ENCODE measurements at places on chromosomes 2 and 18.

DNA sequence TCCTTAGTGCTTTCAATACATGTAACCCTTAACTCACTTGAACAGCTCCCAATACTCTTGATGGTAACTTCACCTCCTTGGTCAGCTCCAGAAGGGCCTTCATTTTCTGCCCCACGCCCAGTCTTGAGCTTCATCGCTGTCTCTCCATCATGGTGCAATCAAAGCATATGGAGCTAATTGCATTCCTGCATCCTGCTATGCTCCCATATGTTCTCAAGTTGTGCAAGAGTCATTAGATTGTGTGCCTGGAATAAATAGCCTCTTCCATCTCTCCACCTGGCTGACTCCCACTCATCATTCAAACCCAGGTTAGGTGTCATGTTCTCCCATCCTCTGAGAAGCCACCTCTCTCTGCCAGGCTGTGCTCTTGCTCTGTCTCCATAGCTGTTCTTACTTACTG lies 364.5 kb upstream of the RGPD4 start:
- no peak overlapping the region for H3K4me3 ChIP-seq
- DNase-seq = no peak
- no peaks in the 10 kb centered on the region for H3K27me3 ChIP-seq
- no peaks in the 10 kb centered on the region for H3K4me1 ChIP-seq
- no peaks in the 10 kb centered on the region for H3K36me3 ChIP-seq

DNA sequence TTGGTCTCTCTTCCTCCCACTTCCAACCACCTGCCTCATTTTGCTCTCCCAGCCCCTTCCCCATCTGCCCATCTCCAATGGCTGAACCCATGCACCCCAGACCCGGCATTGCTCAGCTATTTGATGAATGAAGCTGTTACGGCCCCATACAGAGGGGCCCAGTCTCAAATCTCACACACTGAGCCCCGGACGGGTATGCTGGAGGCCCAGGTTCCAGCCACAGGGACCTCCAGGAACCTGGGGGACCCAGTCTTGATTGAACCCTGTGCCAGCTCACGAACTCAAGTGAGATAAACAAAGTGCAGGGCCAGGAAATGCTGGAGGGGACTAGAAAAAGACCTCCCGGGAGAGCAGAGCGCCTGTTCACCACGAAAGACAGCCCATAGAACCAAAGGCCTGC lies 63.4 kb upstream of the TEX51 start:
- H3K4me1 ChIP-seq = no peaks in the 10 kb centered on the region
- H3K36me3 ChIP-seq = no peaks in the 10 kb centered on the region
- no peak overlapping the region for H3K4me3 ChIP-seq

DNA sequence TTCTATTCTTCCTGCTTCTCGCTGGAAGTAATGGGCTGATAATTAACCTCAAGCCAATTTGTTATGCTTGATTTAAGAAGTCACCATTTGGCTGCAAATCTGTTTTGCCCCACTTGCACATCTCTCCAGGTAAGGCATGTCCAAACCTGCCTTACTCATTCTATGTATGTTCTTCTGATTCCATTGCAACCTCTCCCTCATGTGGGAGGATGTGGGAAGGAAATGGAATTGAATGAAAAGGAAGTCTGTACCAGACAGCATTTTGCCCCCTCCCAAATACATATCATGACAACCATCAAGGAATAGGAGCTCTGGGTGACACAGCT lies 131.7 kb downstream of the NRP2 start:
- H3K27me3 ChIP-seq = no peaks in the 10 kb centered on the region
- H3K36me3 ChIP-seq = no peaks in the 10 kb centered on the region
- peaks cover 5% of the 10 kb centered on the region for H3K4me1 ChIP-seq
- H3K27ac ChIP-seq = no peak overlapping the region
- peak; percentile 38 for DNase-seq

DNA sequence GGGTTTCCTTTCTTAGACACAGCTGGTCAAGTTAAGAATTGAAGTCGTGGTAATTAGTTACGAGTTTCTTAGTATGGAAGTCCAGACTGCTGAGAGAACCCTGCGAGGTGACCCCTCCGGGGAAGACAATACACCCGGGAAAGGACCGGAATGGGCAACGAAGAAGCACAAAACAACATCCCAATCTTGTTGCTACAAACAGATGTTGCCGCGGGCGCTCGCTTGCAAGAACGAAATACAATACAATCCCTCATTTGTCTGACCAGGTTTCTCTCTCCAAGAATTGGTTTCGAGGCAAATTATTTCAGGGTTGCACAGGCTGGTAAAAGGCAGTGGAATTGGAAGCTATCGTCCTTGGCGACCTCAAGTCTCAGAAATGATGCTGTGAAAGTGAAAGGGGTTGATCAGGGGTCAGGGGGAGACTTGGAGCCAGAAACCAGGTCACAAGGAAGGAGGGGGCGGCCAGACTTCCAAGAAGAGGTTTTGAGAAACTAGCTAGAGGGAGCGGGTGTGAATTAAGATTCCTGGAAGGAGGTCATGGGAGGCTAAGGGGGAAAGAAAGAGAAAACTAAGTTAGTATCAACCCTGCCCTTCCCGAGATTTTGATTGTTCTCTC lies 401.9 kb downstream of the HRH4 start:
- no peaks in the 10 kb centered on the region for H3K27me3 ChIP-seq
- H3K4me1 ChIP-seq = no peaks in the 10 kb centered on the region
- no peak for DNase-seq
- no peak overlapping the region for H3K4me3 ChIP-seq

DNA sequence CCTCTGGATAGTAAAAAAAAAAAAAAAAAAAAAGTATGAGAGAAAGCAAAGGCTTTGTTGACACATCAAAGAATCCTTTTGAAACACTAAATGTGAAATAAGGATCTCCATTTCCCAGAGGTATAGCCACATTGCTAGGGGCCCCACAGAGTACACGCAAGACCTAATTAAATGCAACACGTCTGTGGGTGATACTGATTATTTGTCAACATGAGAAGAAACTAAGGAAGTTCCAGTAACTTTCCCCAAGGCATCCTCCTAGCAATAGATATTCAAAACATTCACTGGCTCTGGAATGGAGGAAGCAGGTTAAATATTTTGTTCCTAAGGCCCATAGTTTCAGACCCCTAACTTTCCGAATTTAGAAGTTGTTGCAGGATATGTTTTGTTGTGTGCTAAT lies 24.6 kb upstream of the EPB41L3 start:
- no peaks in the 10 kb centered on the region for H3K36me3 ChIP-seq
- no peak overlapping the region for H3K4me3 ChIP-seq
- no peak overlapping the region for H3K27ac ChIP-seq
- no peaks in the 10 kb centered on the region for H3K4me1 ChIP-seq
- H3K27me3 ChIP-seq = peaks cover 28% of the 10 kb centered on the region

Data from MCF 10A (cell line).